ENCODE measurements at places on chromosomes 2 and 18.

DNA sequence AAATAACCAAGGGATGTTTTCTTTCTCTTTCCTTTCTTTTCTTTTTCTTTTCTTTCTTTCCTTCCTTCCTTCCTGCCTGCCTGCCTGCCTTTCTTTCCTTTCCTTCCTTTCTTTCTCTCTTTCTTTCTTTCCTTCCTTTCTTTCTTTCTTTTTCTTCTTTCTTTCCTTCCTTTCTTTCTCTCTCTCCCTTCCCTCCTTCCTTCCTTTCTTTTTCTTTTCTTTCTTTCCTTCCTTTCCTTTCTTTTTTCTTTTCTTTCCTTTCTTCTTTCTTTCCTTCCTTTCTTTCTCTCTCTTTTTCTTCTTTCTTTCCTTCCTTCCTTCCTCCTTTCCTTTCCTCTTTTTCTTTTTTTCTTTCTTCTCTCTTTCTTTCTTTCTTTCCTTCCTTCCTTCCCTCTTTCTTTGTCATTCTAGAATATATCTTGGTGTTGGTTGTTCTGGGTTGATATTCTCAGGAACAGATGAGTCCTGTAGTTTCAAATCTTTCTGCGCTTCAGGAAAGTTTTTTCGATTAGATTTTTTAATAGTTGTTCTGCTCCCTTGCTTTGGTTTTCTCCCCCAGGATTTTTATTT is 101.5 kb upstream of the FBXO11 start:
- DNase-seq = no peak

DNA sequence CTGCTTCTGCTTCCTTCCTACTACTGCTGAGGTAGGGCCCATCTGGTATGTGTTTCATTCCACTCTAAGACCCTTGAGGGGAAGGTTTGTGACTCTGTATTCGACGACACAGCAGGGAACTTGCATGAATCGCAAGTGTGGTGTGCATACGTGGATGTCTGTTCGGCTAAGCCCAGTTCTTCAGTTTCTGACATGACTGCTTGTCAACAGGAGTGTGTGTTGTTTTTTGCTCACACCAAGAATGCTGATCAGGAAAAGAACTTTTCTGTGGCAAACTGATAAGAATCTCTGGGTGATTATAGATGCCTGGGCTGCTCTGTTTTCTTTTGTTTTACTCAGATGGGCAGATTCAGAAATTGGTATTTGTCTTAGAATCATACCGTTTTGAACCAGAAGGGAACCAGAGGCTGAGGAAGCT is 22.0 kb downstream of the TNFRSF11A start:
- DNase-seq = no peak

DNA sequence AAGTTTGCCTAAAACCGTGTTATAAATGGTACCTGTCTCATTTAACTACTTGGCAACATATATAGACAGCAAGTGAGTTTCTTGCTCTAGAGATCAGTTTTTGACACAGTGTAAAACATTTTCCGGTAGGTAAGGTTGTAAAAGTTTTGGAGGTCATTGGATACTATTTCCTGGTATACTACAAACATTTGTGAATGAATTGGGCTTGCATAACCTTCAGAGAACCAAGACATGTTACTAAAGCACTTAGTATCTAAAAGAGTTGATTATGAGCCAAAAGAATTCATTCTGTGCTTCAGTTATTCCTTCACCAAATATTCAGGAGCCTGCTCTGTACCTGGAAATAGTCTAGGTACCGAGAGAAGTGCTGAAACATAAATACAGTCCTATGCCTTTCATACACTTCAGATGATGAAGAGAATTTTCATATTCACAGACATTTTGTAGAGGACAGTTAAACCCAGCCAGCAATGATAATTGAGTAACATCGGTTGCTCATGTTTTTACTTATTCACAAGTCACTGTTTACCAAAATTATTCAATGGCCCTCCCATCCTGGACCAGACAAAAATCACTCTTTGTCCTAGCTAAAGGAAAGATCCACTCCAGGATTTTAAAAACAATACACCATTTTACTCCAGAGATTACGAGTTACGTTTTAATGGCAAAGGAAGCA is 319.4 kb upstream of the RBMS1 start:
- DNase-seq = no peak

- no peak for DNase-seq
Measured at GRCh38 chr2:162506706-162507105, 162.8 kb downstream of the GCA start.

DNA sequence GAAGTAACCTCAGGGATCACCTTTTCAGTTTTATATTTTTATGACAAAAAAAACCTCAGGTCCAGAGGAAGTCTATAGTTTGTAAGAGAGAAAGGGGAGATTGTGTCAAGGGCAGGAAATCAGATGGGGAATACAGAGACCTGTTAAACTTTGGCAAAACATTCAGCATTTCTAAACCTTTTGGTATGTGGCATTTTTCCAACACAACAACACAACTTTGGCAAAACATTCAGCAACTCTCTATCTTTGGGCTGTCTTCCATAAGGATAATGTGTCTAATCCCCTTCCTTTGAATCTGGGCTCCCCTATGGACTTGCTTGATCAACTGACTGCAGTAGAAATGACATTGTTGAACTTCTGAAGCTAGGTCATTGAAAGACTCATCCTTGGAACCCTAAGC is 220.6 kb upstream of the CCDC68 start:
- DNase-seq = no peak

GRCh38 chr2:88230911-88231310 is 60.8 kb downstream of the THNSL2 start:
- DNase-seq = no peak

DNA sequence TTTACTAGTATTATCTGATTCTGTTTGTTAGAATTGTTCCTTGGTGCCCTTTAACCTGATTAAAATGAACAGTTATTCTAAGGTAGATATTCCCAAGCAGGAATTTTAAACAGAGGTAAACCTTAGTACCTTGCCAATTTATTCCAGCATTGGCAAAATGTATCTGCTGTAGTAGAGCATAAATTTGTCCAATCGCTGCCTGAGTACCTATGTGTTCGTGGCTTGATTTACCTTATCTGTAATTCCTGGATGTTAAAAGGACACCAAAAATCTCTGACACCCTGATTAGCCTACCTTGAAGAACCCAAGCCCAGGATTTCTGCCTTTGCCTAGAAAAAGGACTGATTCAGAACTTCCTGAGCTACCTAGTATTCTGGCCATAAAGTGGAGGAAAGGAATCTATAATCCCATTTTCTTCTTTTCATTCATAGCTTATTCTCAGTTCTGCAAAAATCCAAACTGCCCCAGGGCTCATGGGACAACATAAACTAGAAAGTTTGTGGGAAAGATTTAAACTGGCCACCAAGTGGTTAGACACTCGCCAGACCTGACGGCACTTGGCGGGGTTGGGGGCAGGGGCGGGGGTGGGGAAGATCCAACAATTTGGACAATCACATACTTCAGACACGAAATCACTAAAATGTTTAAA is 16.2 kb upstream of the ZCCHC2 start:
- DNase-seq = no peak

GRCh38 chr2:105569606-105570005 is 170.8 kb upstream of the FHL2 start:
- DNase-seq = no peak

Data from ELR (cell line).